Activated T-helper 1 cell treated with anti-CD3 and anti-CD28 coated beads, Interleukin-2, amount 50 U/mL, for 16 hours (primary cell): ENCODE measurements at places on chromosomes 3 and 15.

- no peak for DNase-seq
These were observed 32.1 kb upstream of the DENND4A start for GRCh38 chr15:65824031-65824743.

DNA sequence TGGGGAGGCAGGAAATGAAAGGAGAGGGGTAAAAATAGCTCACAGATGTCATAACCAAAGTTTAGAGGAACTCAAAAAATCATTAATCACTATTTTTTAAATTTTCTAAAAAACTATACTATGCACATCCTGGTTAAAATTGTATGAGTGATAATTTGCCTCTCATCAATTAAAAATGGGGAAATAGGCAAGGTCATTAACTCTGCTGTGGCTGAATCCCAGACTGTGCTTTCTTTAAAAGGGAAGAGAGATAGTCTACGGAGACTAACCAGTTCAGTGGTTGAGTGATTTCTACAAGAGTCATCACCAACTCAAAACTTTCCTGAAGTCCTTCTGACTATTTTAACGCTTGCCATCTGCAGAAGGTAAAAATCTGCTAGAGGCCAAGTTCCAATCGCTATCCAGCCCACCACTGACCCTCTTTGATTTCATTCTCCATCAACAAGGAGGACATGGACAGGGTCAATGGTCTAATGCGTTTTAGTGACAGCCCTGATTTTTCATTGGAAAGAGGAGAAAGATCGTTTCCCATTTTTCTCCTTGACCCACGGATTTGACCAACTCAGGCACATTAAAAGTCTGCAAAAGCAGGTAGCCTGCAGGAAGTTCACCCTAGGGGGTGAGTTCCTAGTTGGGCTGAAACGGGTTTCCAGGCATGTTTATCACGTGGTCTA, 850 bp downstream of the SUCLG2 start:
- no peak for DNase-seq

DNA sequence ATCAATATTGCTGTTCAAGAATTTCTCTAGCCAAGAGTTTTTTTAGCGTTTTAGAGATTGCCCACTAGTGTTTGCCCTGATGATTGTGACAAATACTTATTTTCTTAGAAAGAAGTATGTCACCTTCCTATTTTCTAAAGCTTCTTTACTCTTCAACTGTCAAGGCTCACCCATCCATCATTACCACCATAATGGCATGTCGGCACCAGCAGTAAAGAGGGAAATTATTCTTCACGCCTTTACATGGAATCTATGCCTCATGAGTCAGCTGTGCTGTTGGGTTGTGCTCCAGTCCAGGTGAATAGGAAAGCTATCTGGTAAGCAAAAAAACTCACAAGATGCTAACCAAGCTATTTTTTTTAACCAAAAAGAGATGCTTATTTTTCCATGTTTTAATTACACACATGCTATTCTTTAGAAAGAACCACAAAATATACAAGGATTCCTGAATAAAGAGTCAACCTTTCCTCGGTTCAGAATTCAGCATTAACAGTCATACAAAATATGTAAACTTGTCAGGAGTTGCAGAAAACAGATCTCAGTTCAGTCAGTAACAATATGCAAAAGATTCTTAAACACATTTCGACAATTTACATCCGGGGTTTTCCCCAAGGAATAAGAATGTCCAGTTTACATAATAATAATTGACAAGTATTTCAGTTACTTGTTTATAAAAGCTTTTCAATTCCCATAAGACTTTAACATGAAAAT, 128.0 kb downstream of the ATP8B4 start:
- DNase-seq: no peak

DNA sequence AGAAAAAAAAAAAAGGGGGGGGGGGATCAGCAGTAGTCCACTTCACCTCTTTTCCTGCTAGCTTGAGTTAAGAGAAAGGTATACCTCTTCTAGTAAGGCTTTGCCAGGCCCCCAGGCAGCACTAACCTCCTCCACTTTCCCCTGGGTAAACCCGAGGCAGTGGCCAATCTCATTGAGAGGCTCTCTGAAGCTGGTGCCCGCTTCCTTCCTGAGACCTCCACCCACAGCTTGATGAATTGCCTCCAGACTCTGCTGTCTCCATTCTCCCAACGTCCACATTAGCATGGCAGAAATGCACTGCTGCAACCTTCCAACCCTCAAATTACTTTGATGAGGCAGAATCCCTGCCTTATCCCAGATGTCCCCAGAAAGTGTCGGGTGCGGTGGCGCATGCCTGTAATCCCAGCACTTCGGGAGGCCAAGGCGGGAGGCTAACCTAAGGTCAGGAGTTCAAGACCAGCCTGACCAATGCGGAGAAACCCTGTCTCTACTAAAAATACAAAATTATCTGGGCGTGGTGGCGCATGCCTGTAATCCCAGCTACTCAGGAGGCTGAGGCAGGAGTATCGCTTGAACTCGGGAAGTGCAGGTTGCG, 15.3 kb downstream of the RLBP1 start:
- no peak for DNase-seq

- no peak for DNase-seq
These were observed 63.8 kb downstream of the NPTN start for GRCh38 chr15:73569361-73569760.

GRCh38 chr3:65265942-65266590, 578.3 kb upstream of the ADAMTS9 start:
- DNase-seq: no peak

- no peak for DNase-seq
These were observed 103.8 kb downstream of the RBMS3 start for GRCh38 chr3:29384640-29385039.

- DNase-seq: no peak
These were observed 507.9 kb upstream of the TPRG1 start for GRCh38 chr3:188663839-188664238.

- DNase-seq: no peak
These were observed 25.2 kb downstream of the CCNL1 start for GRCh38 chr3:157134620-157135191.

DNA sequence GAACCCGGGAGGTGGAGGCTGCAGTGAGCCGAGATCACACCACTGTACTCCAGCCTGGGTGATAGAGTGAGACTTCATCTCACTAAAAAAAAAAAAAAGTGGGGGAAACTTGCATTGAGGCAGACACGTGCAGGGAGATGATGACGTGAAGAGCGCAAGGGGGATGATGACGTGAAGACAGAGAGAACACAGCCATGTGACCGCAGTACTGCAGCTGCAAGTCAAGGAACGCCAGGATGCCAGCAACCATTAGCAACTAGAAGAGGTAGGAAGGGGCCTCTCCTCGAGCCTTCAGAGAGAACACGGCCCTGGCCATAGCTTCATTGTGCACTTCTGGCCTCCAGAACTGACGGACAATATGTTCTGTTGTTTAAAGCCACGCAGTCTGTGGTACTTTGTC, 28.3 kb downstream of the RFT1 start:
- DNase-seq: no peak

- no peak for DNase-seq
These were observed 9.0 kb upstream of the IGDCC4 start for GRCh38 chr15:65431731-65432130.

GRCh38 chr3:143604402-143605185, 243.7 kb downstream of the SLC9A9 start:
- no peak for DNase-seq

GRCh38 chr3:119613201-119613600, 15.5 kb downstream of the PLA1A start:
- DNase-seq: no peak

GRCh38 chr15:76174654-76175053, 114.9 kb downstream of the TMEM266 start:
- no peak for DNase-seq

GRCh38 chr3:28935146-28935545, 345.7 kb upstream of the RBMS3 start:
- DNase-seq: no peak

DNA sequence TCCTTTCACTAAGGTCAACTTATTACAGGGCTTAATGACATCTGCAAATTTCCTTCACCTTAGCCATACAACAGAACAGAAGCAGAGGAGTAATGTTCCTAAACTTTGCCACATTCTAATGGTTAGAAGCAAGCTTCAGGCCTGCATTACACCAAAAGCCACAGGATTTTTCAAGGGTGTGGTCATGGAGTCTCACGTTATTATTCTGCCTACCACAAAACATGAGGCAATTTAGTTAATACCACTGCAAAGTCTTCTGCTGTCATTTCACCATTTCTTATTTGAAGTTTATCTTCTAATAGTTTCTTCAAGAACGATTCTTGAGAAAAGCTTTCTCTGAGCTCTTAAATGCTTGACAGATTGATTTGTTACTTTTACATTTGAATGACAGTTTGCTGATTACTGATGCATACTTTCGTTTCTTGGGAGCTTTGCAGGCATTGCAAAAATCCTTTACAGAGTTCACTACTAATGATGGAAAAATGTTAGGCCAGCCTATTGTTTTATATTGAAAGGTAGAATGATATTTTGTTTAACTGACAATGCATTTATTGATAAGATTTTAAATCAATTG, 1257.1 kb downstream of the NSUN3 start:
- no peak for DNase-seq

GRCh38 chr3:99700631-99701268, 62.4 kb downstream of the COL8A1 start:
- DNase-seq: no peak

- no peak for DNase-seq
These were observed 151.6 kb downstream of the BBX start for GRCh38 chr3:107674371-107674770.

GRCh38 chr3:14463330-14464140, 61.1 kb downstream of the SLC6A6 start:
- no peak for DNase-seq

DNA sequence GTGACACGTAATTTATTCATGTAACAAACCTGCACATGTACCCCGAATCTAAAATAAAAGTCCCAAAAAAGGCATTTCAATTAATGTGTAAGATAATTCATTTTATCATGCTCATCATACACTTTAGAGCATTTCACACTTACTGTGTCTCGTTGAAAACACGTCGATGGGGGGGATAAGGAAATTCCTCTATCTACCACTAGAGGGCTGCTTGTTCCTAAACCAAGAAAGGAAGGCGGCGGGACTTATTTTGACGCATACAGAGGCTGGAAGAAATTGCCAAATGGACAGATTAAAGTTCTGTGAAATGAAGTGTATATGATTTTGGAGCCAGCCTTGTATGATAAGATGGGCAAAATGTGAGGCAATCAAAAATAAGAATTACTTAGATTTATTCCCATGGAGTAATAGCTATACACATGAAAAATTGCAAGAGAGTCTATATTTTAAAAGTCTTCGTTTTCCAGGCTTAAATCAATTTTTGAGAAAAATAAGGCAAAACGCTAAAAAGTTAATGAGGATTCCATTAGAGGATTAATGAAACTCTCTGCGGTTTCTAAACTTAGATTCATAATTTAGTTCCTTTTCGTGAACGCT, 346.8 kb downstream of the CNTN3 start:
- no peak for DNase-seq

DNA sequence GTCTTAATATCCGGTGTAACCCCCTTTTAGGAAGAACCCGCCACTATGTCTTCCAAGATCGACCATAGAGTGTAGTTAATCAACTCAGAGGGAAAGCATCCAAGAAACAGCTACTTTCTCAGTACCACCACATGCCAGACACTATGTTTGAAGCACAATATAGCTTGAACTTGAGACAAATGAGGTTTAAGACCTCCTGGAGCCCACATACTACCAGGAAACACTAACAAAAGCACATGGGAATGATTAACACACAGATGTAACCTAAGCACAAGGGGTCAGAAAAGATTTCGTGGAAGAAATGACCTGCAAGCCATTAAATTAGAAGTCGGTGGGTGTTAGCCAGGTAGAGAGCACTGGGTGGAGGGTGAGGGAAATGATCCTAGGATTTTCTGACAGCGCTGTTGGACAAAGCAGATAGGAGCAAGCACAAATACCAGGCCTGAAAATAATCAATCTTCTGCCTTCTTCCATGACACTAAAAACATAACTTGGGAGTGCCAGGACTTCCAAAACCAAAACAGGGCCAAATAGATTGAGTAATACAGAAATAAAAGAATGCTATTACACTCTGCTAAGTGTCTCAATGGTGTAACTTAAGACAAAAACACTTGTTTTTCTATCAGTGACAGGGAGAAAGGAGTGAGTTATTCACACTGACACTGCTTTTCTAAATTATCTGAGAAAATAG, 213.7 kb downstream of the FOXP1 start:
- DNase-seq: no peak

GRCh38 chr3:183572935-183573334, 17.4 kb upstream of the KLHL6 start:
- no peak for DNase-seq

DNA sequence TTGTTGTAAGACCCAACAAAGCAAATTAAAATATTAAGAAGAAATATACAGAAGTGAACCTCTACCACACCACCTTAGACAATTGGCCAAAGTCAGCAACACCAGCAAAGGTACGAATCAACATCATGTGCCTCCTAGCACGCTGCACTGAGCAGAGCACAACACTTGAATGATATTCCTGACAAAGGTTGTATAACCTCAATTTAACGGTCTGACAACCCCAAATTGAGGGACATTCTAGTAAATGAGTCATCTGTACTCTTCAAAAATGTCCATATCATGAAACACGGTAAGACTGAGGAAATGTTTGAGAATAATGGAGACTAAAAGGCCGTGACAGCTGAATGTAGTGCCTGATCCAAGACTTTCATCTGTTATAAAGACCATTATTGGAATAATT, 41.3 kb upstream of the TNFSF10 start:
- DNase-seq: no peak

DNA sequence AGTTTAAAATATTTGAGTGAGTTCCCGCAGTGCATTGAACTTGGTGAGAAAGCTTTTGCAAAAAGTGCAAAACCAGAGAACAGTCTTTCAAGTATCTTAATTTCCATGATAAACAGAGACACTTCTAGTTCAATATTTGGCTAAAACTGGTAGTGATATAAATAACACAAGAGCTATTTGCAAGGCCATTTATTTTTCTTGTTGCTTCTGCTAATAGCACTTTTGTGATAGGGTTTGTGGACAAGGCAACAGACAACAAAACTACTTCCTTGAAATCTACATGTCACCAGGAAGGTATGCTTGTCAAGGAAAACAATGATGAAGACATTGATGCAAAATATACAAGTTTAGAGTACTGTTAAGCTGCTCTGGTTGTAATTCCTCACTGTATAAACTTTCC, 1225.1 kb downstream of the OTOL1 start:
- DNase-seq: no peak

DNA sequence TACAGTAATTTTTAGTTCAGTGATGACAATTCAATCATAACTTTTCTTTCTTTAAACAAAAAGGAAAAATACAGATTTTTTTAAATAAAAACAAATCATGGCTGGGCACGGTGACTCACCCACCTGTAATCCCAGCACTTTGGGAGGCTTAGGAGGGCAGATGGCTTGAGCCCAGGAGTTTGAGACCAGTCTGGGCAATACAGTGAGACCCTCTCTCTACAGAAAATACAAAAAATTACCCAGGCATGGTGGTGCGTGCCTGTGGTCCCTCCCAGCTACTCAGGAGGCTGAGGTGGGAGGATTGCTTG, 25.6 kb upstream of the ATG7 start:
- no peak for DNase-seq

DNA sequence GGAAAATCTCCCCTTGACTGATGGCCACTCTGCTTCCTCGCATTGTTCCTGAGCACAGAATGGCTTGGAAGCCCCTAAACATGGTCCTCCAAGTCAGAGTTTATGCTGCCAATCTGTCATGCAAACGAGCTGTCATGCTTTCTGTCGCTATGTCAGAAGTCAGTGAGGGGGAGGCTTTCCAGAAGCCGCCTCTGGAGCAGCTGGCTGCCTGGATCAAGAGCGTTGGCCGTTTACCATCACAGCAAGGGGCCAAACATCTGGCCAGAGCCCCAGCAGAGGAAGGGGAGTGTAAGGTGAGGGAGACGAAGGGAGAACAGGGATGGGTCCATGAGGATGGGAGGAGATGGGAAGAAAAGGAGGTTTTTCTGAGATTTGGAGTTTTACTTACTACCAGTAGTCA, 372.6 kb upstream of the NR2F2 start:
- DNase-seq: no peak
